ENCODE measurements at places on chromosomes 12 and 14. TPM values are rescaled to one million over a fixed set of nuclear protein-coding genes. Genes with fewer than 3 reads are reported as not detected.

MAP1LC3B2 gene
- 1.5 TPM for total RNA-seq

SLIRP gene
- 101 TPM for total RNA-seq

NKX2-1 gene
- total RNA-seq, result 0.43 TPM

RASSF8 gene
- 93.5 TPM for total RNA-seq

COCH gene
- total RNA-seq, result 5.0 TPM

FAR2 gene
- total RNA-seq, result 5.1 TPM

SLC25A47 gene
- 0.37 TPM for total RNA-seq

FAM90A1 gene
- total RNA-seq, result 1.8 TPM

AMDHD1 gene
- total RNA-seq, result 4.0 TPM

GRCh38 chr14:61102549-61103466, 121.8 kb downstream of the SLC38A6 start:
- H3K27ac ChIP-seq, result no peak overlapping the region
- H3K4me3 ChIP-seq, result no peak overlapping the region

- no peaks in the 10 kb centered on the region for H3K36me3 ChIP-seq
- no peaks in the 10 kb centered on the region for H3K27me3 ChIP-seq
- peaks cover 16% of the 10 kb centered on the region for H3K4me1 ChIP-seq
- DNase-seq, result no peak
- no peak overlapping the region for H3K27ac ChIP-seq
Observed at GRCh38 chr12:3087758-3088650, 10.8 kb downstream of the TSPAN9 start.

DNA sequence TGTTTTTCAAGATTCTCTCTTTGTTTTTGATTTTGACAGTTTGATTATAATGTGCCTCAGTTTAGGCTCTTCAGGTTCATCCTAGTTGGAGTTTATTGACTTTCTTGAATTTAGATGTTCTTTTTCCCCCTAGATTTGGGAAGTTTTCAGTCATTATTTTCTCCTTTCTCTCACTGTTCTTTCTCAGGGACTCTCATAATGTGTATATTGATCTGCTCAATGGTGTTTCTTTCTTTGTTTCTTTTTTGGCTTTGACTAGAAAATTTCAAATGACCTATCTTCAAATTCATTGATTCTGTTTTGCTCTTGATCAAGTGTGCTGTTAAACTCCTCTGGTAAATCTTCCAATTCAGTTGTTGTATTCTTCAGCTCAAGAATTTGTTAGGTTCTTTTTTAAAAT, 108.3 kb downstream of the RGS6 start:
- no peaks in the 10 kb centered on the region for H3K27me3 ChIP-seq
- no peak for DNase-seq
- H3K27ac ChIP-seq, result no peak overlapping the region

GRCh38 chr12:58171914-58172313, 230.5 kb downstream of the ATP23 start:
- H3K4me3 ChIP-seq, result no peak overlapping the region
- no peaks in the 10 kb centered on the region for H3K36me3 ChIP-seq
- peaks cover 17% of the 10 kb centered on the region for H3K4me1 ChIP-seq
- peak overlapping the region; percentile 48 for H3K27ac ChIP-seq
- peak; percentile 76 for DNase-seq
- H3K27me3 ChIP-seq, result no peaks in the 10 kb centered on the region

- no peaks in the 10 kb centered on the region for H3K27me3 ChIP-seq
- DNase-seq, result peak; percentile 43
Observed at GRCh38 chr12:94650143-94651056, at the start of gene TMCC3. Gene TMCC3 (minus strand): TSS chr12:94650557. CDS start chr12:94650430, 127 bp downstream.

DNA sequence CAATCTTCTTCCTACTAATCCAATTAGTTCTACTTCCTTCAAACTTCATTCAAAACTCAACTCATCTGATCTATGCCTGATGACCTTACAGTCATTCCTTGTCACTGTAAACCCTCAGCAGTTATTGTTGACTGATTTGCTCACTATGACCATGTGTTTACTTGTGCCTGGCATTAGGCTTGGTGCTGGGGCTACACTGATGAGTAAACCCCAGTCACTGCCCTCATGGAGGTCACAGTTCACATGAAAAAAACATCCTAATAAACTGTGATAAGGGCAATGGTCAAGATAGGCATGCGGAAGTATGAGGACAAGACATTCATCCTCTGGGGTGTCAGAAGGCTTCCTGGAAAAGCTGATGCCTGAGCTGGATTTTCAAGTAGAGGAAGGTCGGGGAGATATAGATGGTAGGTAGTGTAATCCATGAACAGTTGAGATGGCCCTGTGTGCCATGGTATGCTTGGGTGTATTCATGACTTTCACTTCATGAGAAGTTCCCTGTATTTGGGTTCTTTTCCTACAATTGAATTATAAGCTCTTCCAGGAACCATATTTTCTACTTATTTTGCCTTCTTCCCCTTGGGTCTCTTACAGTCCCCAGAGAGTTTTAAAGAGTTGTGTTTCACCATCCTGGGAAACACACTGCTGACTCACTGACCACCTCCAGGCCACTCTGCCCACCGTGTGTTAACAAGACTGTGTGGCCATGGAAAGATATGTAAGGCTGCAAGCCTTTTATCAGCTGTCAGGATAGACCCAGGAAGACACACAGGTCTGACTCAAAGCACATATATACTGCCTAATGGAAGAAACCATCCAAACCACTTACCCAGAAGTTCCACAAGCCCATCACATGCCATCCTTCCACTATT, 38.7 kb upstream of the DUSP6 start:
- no peaks in the 10 kb centered on the region for H3K36me3 ChIP-seq
- no peak for DNase-seq
- H3K27ac ChIP-seq, result no peak overlapping the region
- H3K4me1 ChIP-seq, result peaks cover 7% of the 10 kb centered on the region
- H3K27me3 ChIP-seq, result no peaks in the 10 kb centered on the region

- no peak overlapping the region for H3K27ac ChIP-seq
- H3K4me3 ChIP-seq, result no peak overlapping the region
Observed at GRCh38 chr12:92977326-92977725, 48.2 kb upstream of the EEA1 start.

- no peak for DNase-seq
- H3K4me3 ChIP-seq, result no peak overlapping the region
- H3K36me3 ChIP-seq, result no peaks in the 10 kb centered on the region
- H3K4me1 ChIP-seq, result no peaks in the 10 kb centered on the region
- H3K27ac ChIP-seq, result no peak overlapping the region
- H3K27me3 ChIP-seq, result no peaks in the 10 kb centered on the region
Observed at GRCh38 chr12:52818388-52818787, 4.5 kb upstream of the KRT4 start.

- no peak overlapping the region for H3K27ac ChIP-seq
- no peak for DNase-seq
- no peaks in the 10 kb centered on the region for H3K27me3 ChIP-seq
- H3K36me3 ChIP-seq, result no peaks in the 10 kb centered on the region
- no peak overlapping the region for H3K4me3 ChIP-seq
- H3K4me1 ChIP-seq, result no peaks in the 10 kb centered on the region
Observed at GRCh38 chr12:7483343-7483742, 20.2 kb downstream of the CD163 start.

DNA sequence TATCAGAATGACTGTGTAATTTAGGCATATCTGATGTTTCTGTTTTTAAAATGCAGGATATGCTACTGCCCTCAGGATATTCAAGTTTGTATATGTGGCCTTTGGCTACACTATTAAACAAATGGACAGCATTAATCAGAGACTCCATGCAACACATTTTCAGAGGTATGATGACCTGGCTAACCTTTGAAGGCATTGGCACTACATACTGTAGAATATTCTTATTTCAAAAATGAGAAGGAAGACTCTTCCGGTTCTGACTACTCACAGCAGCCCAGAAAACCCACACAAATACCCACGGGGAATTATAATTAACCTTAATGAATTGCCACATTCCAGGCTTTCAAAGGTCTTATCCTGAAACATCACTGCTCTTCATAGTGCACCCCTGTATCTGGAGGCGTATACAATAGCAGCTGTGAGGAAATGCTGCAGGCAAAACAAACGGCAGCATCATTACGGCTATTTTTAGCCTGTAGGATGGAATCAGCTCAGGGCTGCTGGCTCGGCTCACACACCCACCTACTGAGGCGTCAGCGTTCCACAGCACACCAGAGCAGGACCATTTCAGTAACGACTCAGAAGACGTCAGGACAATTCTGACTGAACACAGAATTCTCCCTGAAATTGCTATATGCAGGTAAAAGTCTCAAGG, 648.5 kb downstream of the RPS29 start:
- no peaks in the 10 kb centered on the region for H3K36me3 ChIP-seq
- H3K27ac ChIP-seq, result no peak overlapping the region
- no peak overlapping the region for H3K4me3 ChIP-seq
- H3K27me3 ChIP-seq, result no peaks in the 10 kb centered on the region
- H3K4me1 ChIP-seq, result no peaks in the 10 kb centered on the region

GRCh38 chr12:15720295-15720694, 68.9 kb downstream of the EPS8 start:
- peaks cover 14% of the 10 kb centered on the region for H3K4me1 ChIP-seq
- peak overlapping the region; percentile 57 for H3K27ac ChIP-seq
- DNase-seq, result no peak
- H3K36me3 ChIP-seq, result no peaks in the 10 kb centered on the region
- no peaks in the 10 kb centered on the region for H3K27me3 ChIP-seq

DNA sequence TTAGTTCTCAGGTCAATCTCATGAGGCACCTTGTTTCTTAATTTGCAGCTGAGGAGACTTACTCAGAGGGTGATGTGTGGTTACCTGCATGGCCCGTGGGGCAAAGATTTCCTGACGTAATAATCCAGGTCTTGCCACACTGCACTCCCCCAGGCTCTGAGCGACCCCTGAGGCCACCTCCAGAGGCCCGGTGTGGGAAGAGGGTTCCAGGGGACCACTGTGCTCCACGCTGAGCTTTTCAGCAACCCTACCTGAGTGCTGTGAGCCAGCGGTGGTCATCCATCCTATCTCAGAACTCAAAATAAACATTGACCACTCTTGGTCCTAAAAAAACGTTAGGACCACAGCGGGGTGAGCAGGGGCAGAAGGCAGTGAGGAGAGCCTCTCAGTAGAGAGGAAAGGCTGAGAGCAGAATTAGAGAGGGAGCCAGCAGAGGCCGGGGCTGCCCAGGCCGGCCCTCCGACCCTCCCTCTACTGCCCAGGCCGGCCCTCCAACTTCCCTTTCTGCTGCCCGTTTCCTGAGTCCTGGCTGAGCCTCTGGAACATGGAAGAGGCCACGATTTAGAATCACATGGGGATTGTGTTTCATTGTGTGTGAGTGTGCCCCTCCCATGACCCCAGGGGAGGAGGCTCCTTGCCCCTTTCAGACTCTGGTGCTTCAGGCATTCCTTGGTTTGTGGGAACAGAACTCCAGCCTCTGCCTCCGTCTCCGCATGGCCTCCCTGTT, 188.2 kb upstream of the DIO3 start:
- DNase-seq, result no peak
- H3K4me1 ChIP-seq, result peaks cover 10% of the 10 kb centered on the region
- H3K36me3 ChIP-seq, result no peaks in the 10 kb centered on the region
- H3K27ac ChIP-seq, result no peak overlapping the region
- no peaks in the 10 kb centered on the region for H3K27me3 ChIP-seq
- H3K4me3 ChIP-seq, result no peak overlapping the region

- no peak for DNase-seq
- no peaks in the 10 kb centered on the region for H3K27me3 ChIP-seq
- no peaks in the 10 kb centered on the region for H3K36me3 ChIP-seq
- no peak overlapping the region for H3K27ac ChIP-seq
Observed at GRCh38 chr14:54771411-54772027, 131.1 kb downstream of the GCH1 start.

DNA sequence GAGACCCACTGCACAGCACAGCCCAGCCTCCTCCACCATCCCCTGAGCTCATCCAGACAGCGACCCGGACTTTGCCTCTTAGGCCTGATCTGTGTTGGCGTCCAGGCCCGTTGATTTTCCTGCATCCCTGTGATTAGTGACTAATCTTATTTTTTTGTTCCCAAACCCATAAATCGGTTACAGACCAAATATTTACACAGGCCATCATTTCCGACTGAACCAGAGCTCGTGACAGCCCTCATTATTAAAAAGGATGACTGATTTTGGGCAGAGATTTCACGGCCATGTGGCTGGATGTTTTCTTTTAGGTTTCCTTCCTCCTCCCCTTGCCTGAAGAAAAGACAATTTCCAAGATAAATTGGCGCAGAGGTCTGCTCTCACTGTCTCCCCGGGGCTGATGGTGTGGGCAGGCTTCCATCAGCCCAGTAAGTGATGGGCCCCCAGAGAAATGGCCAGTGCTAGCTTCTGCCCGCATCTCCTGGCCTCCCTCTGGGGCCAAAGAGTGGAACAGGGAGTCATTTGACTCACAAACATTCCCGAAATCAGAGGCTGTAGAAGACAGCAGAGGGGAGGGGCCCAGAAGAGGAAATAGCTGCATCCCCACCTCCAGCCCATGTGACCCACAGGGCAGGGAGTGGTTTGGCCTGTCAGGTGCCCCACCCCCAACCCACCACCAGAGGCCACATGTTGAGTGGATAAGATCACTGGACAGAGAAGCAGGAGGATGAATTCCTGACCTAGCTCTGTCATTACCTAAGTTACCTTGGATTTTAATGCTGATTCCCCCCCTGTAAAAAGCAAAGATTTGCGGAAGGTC, 283.5 kb downstream of the KSR2 start:
- no peak for DNase-seq
- no peaks in the 10 kb centered on the region for H3K36me3 ChIP-seq
- no peak overlapping the region for H3K4me3 ChIP-seq
- no peaks in the 10 kb centered on the region for H3K4me1 ChIP-seq
- H3K27ac ChIP-seq, result no peak overlapping the region

- peak; percentile 69 for DNase-seq
- no peaks in the 10 kb centered on the region for H3K36me3 ChIP-seq
- H3K27ac ChIP-seq, result no peak overlapping the region
- no peaks in the 10 kb centered on the region for H3K27me3 ChIP-seq
Observed at GRCh38 chr14:75315144-75315543, 36.5 kb downstream of the FOS start.

DNA sequence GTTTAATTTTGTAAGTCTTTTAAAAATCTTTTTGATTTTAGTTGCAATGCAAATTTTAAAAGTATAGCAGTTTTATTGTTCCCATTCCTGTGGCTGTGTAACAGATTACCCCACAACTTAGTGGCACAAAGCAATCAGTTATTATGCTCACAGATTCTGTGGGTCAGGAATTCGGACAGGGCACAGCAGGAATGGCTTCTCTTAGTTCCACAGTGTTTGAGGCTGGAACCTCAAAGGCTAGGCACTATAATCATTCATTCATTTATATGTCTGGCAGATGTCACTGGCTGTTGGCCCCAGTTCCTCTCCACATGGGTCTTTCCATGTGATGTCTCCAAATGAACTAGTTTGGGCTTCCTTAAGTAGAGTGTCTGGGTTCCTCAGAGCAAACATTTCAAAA, 193.3 kb downstream of the RAD51B start:
- H3K27me3 ChIP-seq, result no peaks in the 10 kb centered on the region
- no peaks in the 10 kb centered on the region for H3K36me3 ChIP-seq
- no peaks in the 10 kb centered on the region for H3K4me1 ChIP-seq
- H3K27ac ChIP-seq, result no peak overlapping the region
- no peak for DNase-seq

DNA sequence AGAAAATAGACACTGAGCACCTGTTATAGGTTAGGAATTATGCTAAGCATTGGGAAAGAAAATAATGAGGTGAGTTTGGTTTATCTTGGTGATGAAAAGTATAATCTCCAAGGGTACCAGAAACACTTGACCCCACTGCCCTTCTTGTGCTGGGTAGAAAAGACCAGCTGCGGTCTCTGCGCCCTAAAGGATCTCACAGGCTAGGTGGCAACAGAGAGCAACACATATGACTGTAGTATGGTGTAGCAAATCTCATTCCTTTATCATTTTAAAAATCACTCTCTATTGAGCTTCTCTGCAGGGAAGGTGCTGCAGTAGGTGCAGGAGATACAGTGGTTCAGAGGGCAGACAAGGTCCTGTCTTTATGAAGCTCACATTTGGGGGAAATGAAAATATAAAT, 26.1 kb downstream of the NRXN3 start:
- no peak overlapping the region for H3K27ac ChIP-seq
- DNase-seq, result no peak
- no peak overlapping the region for H3K4me3 ChIP-seq
- H3K36me3 ChIP-seq, result no peaks in the 10 kb centered on the region
- no peaks in the 10 kb centered on the region for H3K4me1 ChIP-seq

Measured in testis (tissue), 5 donors.